ENCODE measurements at places on chromosomes 2 and 18.

- peak; percentile 99 for DNase-seq
Measured at GRCh38 chr18:67525328-67526099, 9.0 kb upstream of the DSEL start.

DNA sequence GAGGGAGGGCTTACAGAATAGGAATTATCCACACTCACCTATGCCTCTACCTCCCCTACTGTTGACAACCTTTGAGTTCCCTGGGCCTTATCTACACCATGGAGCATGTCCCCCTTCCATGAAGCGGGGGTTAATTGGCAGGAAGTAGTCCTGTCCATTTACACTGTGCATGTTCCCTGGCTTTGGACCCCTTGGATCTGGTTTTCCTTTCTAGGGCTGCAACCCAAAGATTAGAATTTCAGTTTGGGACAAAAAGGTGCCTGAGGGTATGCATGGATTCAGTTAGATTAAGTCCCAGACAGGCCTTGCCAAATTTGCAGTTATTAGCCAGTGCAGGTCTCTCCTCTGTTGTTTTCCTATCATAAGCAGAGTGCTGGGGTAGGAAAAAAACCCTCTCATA lies 180.3 kb downstream of the CMPK2 start:
- DNase-seq, result no peak

- peak; percentile 37 for DNase-seq
Measured at GRCh38 chr2:163155279-163155883, 316.8 kb upstream of the KCNH7 start.

DNA sequence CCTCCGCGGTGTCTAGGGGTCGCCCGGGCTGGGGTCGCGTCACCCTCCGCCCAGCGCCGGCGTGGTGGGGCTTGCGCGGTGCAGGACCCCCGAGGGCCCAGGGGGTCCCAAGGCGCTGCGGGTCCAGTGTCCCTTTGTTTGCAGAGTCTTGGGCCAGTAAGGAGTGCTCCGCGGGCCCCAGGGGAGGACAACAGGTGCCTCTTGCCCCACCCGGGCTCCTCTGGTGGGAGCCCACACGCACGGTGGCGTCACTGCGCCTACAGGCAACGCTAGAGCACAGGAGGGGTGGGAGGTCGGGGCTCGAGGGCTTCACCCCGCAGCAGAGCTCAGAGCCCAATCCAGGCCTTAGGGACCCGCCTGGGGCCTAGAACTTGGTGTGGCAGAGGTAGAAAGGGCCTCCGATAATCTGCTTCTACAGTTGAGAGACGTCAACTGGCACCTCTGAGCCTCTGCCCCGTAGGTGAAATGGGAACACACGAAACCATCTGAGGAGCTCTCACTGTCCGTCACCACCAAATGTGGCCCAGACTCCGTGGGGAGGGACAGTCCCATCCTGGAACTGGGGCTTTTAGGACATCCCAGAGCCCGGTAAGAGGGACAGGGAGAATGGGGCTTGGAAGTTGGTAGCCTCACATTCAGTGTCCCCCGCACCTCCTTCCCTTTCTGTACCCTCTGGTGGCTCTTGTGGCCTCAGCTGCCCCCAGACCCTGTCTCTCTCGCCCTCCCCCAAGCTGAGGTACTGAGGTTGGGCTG lies 1.4 kb downstream of the ARID5A start:
- DNase-seq, result no peak

- DNase-seq, result no peak
Measured at GRCh38 chr2:33620-34019, 12.7 kb downstream of the FAM110C start.

GRCh38 chr18:59646228-59646962 lies 50.8 kb downstream of the CCBE1 start:
- DNase-seq, result no peak

- no peak for DNase-seq
Measured at GRCh38 chr18:48356909-48357631, 52.1 kb downstream of the ZBTB7C start.

Data from cardiac fibroblast (primary cell).